ENCODE measurements at places on chromosomes 6 and 20.

GRCh38 chr6:31538805-31539400 is 2.9 kb downstream of the DDX39B start:
- DNase-seq, result no peak

- no peak for DNase-seq
These were observed 76.4 kb upstream of the HS3ST5 start for GRCh38 chr6:114419175-114419574.

DNA sequence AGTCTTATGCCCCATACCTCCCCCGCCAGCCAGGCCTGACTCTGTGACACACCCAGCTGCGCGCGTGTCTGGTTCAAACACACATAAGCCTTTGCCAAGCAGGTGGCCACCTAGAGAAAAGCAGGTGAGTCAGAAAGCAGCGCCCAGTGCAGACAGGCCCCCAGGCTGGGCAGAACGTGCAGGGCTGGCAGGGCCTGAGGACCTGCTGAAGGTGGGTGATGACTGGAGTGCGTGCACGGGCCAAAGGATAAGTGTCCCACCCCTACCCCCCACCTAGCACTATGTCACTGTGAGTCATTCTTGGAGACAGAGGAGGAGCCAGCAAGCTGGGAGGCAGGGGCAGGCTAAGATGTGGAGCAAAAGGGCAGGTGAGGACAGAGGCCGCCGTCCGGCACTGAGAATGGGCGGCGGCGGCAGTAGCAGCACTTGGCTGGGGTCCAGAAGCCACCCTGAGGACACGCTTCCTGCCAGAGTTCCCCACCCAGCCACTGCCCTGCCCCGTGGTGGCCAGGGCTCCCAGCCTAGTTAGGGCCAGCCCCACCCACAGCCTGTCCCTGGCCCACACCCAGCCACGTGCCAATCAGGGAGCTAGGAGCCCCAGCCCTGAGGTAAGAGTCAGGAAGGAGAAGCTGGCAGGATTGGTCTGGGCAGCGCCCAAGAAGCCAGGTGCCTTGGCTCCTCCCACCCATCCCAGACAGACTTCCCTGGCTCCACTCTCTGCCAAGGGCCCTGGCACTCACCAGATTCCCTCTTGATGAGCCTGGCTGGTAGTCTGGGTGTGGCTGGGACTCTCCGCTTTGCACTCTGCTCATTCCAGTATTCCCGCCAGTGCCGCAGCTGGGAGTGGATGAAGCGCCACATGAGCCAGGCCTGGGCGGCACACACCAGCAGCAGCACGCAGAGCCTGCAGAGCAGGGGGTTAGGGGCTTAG is 72.7 kb downstream of the TRAM2 start:
- no peak for DNase-seq

GRCh38 chr20:944148-944547 is 28.0 kb upstream of the ANGPT4 start:
- DNase-seq, result no peak

DNA sequence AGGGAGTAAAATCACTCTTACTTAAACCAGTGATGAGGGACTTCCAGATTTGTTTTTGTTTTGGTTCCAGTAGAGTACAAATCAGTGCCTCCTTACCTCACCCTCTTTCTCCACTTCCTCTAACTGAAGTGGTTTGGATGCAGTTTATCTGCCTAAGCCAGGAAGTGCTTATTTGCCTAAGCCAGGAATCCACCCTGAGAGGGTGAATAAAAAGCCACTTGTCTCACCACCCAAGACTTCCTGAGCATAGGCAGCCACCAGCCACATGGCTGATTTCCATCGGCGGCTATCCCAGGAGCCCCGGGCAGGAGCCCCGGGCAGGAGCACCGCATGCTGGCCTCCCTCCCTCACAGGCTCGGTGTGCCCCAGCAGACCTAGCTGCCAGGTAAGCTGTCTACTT is 12.0 kb downstream of the LRP11 start:
- no peak for DNase-seq

DNA sequence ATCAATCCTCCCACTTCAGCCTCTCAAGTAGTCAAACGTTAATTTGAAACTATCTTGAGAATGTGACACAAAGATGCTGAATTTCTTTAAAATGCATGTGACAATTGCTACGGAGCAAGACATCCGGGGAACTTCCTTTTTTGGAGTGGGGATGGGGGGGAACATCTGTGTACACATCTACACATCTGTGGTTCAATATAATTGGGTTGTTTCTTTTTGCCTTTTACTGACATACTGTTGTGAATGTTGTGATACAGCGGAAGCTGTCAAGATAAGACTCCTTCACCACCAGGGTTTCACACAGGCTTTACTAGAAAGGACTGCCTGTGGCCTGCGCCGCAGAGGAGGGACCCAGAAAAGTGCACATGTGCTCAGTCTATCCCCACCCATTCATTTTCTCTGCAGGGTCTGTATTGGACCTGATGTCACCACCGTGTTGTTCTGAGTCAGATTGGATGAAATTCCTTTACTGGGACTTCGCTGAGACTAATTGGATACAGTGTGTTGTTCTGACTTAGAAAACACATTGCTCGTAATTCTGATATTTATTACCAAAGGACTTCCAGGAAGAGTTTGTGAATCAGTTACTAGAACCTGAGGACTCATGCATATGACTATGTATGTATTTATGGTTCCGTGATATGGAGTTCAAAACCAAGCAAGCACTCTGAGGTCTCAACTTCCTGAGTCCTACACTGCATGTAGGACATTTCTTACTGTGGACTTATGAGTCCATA is 98.7 kb upstream of the SGK1 start:
- no peak for DNase-seq

DNA sequence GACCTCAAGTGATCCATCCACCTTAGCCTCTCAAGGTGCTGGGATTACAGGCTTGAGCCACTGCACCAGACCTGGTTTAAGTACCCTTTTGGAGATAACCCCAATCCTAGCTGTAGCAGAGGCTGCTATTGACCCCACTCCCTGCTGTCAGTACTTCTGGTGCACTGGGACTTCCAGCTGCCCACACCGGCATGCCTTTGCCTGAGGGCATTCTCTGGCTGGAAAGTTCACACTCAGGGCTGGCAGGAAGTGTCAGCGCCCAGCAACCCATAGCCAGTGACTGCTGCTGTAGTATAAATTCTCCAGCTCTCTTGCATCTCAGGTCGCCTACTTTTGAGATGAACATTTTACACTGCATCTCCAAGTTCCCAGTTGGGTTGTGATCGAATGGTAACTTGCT is 75.3 kb downstream of the UTRN start:
- no peak for DNase-seq

- DNase-seq, result no peak
These were observed 15.0 kb upstream of the PMEPA1 start for GRCh38 chr20:57724610-57725405.

DNA sequence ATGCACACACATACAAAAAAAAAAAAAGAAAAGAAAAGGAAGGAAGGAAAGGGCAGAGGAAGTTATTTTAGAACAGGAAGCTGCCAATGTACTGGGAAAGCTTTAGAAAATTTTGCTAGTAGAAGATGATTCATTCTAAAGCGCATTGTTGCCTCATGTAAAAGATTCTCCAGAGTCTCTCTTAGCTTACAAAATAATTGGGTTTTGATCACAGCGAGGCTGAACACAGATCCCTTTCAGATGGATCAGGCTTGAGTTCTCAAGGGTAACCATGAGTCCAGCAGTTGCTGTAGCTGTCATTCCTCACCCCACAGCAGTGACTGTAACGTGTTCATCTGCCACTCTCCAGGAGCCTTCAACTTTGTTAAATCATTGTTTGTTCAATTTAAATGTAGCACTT is 81.9 kb downstream of the PHACTR2 start:
- no peak for DNase-seq

All from stimulated activated CD4-positive, alpha-beta T cell treated with anti-CD3 and anti-CD28 coated beads, Interleukin-1b, Interleukin-23, amount 100 ng/mL, for 24 hours (primary cell).